ENCODE measurements at places on chromosomes 2 and 18. TPM values are rescaled to one million over a fixed set of nuclear protein-coding genes. Genes with fewer than 3 reads are reported as not detected.

DNA sequence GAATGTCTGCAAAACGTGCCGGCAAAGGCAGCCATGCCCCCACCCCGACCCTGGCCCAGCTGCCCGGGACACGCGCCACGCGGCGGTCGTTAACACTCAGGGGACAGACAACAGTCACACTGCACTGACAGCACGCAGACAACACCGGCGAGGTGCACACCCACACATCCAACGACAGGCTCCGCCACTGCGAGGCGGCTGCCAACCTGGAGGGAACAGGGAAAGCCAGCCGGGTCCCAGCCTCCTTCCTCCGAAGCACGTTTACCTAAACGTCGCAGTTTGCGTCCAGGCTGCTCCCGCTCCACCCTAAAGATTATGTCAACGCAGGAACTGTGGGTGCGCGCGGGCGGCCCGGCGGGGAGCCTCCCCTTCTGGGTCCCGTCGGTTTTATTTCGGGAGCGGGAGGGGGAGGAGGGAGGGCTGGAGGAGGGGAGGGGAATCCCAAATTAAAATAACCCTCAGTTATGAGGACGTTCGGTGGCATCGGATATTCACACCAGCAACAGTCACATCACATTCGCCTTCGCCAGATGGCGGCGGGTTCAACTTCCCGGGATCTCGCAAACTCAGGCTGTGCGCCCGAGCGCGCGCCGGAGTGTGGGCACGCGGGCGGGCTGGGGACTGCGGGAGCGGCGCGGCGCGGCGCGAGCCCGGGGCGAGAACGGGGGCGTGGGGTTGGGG, 644 bp downstream of the PTGR3 start:
- peak; percentile 85 for DNase-seq

- DNase-seq: no peak
Observed at GRCh38 chr2:10132596-10132995, 10.1 kb downstream of the RRM2 start.

- DNase-seq: no peak
Observed at GRCh38 chr2:127631541-127631996, 14.4 kb upstream of the GPR17 start.

GRCh38 chr2:239178484-239178883, 222.3 kb downstream of the HDAC4 start:
- DNase-seq: peak; percentile 13

Gene CSRNP3
- 6.4 TPM for total RNA-seq

Gene MOGAT1
- total RNA-seq: not detected

Gene GAREM2
- 3.2 TPM for total RNA-seq
